ENCODE measurements at places on chromosomes 11 and 22. TPM values are rescaled to one million over a fixed set of nuclear protein-coding genes. Genes with fewer than 3 reads are reported as not detected.

The TYMP gene
- 70.9 TPM for total RNA-seq

The SYT13 gene
- not detected for total RNA-seq

The DUSP8 gene
- total RNA-seq, result 0.68 TPM

The CENPM gene
- total RNA-seq, result 9.0 TPM

The DDB1 gene
- 163 TPM for total RNA-seq

The RIMBP3B gene
- total RNA-seq, result not detected

The KCNQ1 gene
- total RNA-seq, result not detected

The SPDYC gene
- total RNA-seq, result not detected

The RFPL3 gene
- not detected for total RNA-seq

The PDGFD gene
- 0.15 TPM for total RNA-seq

The KRTAP5-1 gene
- not detected for total RNA-seq

The OR5B21 gene
- total RNA-seq, result not detected

The CHID1 gene
- 75.8 TPM for total RNA-seq

The RAB30 gene
- total RNA-seq, result 7.3 TPM

The OR51I1 gene
- total RNA-seq, result not detected

The MRGPRE gene
- total RNA-seq, result not detected

The F2 gene
- 0.11 TPM for total RNA-seq

The SLC22A9 gene
- not detected for total RNA-seq

The SYT12 gene
- total RNA-seq, result 0.53 TPM

The ZC3H12C gene
- 5.6 TPM for total RNA-seq

The TMEM45B gene
- 3.7 TPM for total RNA-seq

The C22orf42 gene
- not detected for total RNA-seq

The APOL3 gene
- total RNA-seq, result 1.4 TPM

The OR2AG1 gene
- total RNA-seq, result not detected

The LDHAL6A gene
- total RNA-seq, result not detected

The C11orf16 gene
- not detected for total RNA-seq

The LBHD1 gene
- 2.4 TPM for total RNA-seq

The CHRDL2 gene
- total RNA-seq, result not detected

The MMP1 gene
- 30.6 TPM for total RNA-seq

The CCDC89 gene
- total RNA-seq, result 0.76 TPM

The PRODH gene
- 0.72 TPM for total RNA-seq

The SLC1A2 gene
- total RNA-seq, result not detected

The NARS2 gene
- 27.7 TPM for total RNA-seq

The CD151 gene
- 530 TPM for total RNA-seq

The KRTAP5-7 gene
- not detected for total RNA-seq

The HNRNPUL2 gene
- 6.4 TPM for total RNA-seq

The OR4A47 gene
- not detected for total RNA-seq

The GPR83 gene
- 0.16 TPM for total RNA-seq

The OR8G1 gene
- total RNA-seq, result not detected

The CCDC81 gene
- not detected for total RNA-seq

The DEUP1 gene
- not detected for total RNA-seq

The SLC22A12 gene
- not detected for total RNA-seq

The NLRP10 gene
- 0.08 TPM for total RNA-seq

The WNT11 gene
- not detected for total RNA-seq

The TNNT3 gene
- not detected for total RNA-seq

The APOL1 gene
- not detected for total RNA-seq

The TIGD3 gene
- total RNA-seq, result 0.08 TPM

The FAT3 gene
- under 0.01 TPM for total RNA-seq

The MIAT gene
- total RNA-seq, result 0.08 TPM

The EHF gene
- total RNA-seq, result 29.1 TPM

The PATE2 gene
- total RNA-seq, result not detected

The OR56A1 gene
- not detected for total RNA-seq

The CCDC73 gene
- total RNA-seq, result not detected

The OR2D2 gene
- total RNA-seq, result not detected

The FIBIN gene
- total RNA-seq, result 0.46 TPM

The CARNS1 gene
- total RNA-seq, result not detected

The TRIM22 gene
- total RNA-seq, result 41.5 TPM

The BEST1 gene
- total RNA-seq, result 1.4 TPM

The IGLL5 gene
- total RNA-seq, result not detected
